ENCODE measurements at places on chromosomes 4 and X.
A peak's percentile ranks its signal among the peaks of the same experiment; 100 is the strongest.

- peak; percentile 0 for DNase-seq
Observed at GRCh38 chrX:76279007-76279406, 106.1 kb downstream of the PBDC1 start.

- no peak for DNase-seq
Observed at GRCh38 chrX:130975947-130976346, 72.9 kb upstream of the ENOX2 start.

- DNase-seq, result no peak
Observed at GRCh38 chrX:12447448-12448064, 309.3 kb downstream of the FRMPD4 start.

- peak; percentile 79 for DNase-seq
Observed at GRCh38 chrX:48937054-48937907, 18.5 kb upstream of the PIM2 start.

GRCh38 chrX:72430405-72430968 lies 124.8 kb upstream of the CITED1 start:
- DNase-seq, result no peak

- DNase-seq, result peak; percentile 31
Observed at GRCh38 chrX:39820938-39821708, 276.6 kb downstream of the BCOR start.

GRCh38 chr4:164731827-164732474 lies 22.0 kb upstream of the SMIM31 start:
- no peak for DNase-seq

- no peak for DNase-seq
Observed at GRCh38 chr4:26248647-26249046, 72.2 kb upstream of the RBPJ start.

DNA sequence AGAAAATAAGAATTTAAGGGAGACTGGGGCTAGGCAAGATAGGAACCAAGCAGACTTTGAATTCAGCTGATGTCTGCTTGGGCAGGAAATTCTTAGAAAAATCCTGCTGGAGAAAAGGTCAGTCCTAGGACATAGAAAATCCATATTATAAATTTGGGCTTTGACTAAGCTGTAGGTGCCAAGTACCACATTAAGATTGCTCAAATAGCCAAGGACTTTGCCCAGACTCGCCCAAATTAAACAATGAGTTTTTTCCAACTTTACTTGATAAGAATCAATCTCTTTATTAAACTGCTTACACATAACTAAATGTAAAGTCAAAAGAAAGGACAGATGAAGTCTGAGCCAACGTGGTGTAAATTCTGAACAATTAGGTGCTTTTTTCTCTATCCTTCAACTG lies 95.4 kb downstream of the FUNDC1 start:
- DNase-seq, result no peak

DNA sequence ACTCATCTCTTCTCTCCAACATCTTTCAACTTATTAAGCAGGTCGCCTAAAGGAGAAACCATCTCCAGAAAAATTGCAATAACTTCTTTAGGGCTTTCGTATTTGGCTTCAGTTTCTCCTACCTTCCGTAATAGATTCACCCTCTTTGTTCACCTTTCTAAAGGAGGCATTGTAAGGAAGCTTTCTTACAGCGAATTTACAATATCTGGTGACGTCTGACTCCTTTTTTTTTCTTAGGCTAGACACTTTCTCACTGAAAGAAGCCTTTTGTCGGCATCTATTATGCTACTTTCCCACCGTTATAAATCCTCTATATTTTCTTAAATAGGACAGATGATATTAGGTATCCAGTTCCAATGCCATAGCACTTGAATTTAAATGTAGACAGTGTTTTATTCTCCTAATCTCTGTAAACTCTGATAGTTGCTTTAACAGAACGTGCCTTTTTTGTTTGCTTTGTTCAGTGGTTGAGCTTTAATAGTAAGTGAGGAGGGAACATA lies 302.4 kb downstream of the IL1RAPL1 start:
- DNase-seq, result no peak

- DNase-seq, result no peak
Observed at GRCh38 chrX:150730719-150731118, 37.5 kb downstream of the MTMR1 start.

GRCh38 chr4:42371305-42372252 lies 25.7 kb upstream of the SHISA3 start:
- no peak for DNase-seq

DNA sequence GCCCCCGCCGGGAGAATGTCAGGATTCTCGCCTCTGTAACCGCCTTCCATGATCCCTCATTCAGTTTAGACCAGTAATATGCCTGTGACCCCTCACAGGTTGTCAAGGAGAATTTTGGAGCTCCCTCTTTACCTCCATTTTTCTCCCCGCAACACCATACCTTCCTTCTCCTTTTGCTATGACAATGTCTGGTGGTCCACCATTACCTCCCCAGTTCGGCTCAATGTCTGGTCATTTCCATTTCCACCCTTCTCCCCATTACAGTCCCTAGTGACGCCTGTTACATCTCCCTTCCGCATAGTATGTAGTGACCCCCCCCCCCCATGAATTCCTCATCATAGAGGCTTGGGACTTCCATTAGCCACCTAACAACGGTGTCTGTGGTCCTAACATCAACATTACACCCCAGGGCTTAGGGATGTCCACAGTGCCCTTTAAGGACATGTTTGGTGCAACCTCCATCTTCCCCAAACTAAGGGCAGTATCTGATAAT lies 700 bp downstream of the ARAF start:
- no peak for DNase-seq

DNA sequence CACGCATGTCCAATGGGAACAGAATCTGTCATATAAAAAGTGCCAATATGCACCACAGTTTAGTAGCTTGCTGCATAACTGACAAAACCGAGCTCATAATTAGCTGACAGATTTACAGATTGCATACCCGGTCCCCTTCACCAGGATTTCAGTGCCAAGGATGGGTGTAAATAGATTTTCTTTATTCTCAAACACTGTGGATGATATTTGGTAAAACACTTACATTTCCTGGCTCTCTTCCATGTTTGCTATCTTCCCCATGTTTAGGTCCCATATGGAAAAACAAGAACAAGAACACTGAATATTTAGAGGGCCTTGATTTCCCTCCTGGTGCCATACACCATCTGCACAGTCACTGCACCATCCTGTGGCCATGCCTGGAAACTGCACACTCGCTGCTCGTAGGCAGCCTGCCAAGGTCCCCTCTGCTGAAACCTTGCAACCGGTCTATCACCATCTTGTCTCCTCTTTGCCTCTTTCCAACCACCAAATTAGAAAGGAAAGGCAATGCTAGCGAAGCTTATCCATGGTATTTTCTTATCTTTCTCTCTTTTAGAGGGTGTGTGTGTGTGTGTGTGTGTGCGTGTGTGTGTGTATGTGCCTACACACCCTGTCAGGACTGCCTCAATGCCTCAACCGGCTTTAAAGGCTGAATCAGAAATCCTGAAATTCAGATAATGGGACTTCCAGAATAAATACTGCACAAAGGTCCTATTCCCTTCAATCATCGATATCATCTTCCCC lies 124.2 kb upstream of the MBNL3 start:
- DNase-seq, result no peak

- DNase-seq, result no peak
Observed at GRCh38 chrX:47170861-47171692, 22.6 kb upstream of the UBA1 start.

DNA sequence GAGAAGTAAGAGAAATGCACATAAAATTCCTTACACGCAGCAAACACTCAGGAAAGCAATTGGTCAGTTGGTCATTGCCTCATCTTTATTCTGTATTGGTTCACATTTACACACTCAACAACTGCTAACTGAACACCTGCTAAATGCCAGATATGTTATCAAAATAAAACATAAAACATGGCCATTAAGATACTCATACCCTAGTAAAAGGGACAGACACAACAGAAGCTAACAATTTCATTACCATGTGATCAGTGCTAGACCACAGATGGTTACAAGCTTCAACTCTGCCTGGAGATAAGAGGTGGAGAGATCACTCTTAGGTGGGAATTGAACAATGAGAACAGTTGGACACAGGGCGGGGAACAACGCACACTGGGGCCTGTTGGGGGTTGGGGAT lies 26.2 kb downstream of the TEC start:
- DNase-seq, result no peak

- no peak for DNase-seq
Observed at GRCh38 chr4:10413177-10413576, 44.0 kb downstream of the ZNF518B start.

- DNase-seq, result no peak
Observed at GRCh38 chrX:69027181-69028005, 137.9 kb downstream of the PJA1 start.

GRCh38 chrX:138858951-138859350 lies 147.4 kb upstream of the FGF13 start:
- no peak for DNase-seq

GRCh38 chr4:23855912-23856605 lies 33.8 kb downstream of the PPARGC1A start:
- DNase-seq, result no peak
